ENCODE measurements at places on chromosomes 1 and 21. TPM values are rescaled to one million over a fixed set of nuclear protein-coding genes. Genes with fewer than 3 reads are reported as not detected.

Gene RXRG
- not detected for total RNA-seq

Gene TRIM58
- 0.32 TPM for total RNA-seq

Gene CAMK1G
- not detected for total RNA-seq

Gene GPN2
- 6.7 TPM for total RNA-seq

Gene OR2T11
- total RNA-seq: not detected

Gene F13B
- total RNA-seq: not detected

Gene CACHD1
- 3.2 TPM for total RNA-seq

Gene HMCN1
- total RNA-seq: 8.7 TPM

Gene ZMYM1
- total RNA-seq: 32.4 TPM

Gene AADACL4
- not detected for total RNA-seq

Measured in epithelial cell of umbilical artery (primary cell).